Activated gamma-delta T cell (primary cell): ENCODE measurements at places on chromosomes 5 and 9.

DNA sequence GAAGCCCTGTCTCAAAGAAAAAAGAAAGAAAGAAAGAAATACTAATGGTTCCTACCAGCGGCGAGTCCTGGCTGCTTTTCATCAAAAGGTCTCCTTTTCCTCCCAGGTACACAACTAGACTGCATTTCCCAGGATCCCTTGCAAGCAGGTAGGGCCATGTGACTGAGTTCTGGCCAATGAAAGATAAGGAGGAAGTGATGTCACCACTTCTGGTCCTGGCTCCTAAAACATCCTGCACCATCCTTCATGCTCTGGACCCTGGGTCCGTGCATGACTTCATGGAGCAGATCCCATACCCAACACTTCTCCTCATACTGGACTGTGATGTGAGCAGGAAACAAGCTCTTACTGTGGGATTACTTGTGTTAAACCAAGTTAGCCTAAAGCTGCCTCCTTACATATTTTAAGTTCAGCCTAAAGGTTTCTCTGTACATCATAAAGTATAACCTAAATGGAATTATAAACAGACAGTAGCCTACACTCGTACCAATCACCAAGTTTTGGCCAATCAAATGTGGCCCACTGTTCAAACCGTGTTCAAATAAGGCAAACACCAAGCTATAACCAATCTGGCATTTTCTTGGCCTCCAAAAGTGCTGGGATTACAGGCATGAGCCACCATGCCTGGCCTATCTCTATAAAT, 30.2 kb upstream of the FUBP3 start:
- no peak for DNase-seq

DNA sequence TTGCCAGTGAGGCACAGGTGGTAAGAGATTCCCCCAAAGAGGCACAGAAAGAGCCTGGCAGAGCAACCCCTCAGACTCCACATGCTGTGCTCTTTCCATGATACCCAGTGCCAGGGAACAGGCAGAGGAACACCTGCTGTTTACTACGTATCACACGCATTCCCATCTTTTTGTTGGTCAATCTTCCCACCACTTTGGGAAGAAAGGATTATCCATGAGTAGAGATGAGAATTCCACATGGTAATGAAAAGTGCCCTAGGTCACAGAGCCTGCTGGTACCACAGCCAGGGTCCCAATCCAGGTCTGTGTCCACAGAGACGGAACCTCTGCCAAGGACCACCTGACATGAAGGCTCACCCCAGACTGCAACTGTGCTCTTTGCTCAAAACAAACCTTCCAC, 86.6 kb downstream of the LHFPL2 start:
- DNase-seq: no peak

- DNase-seq: no peak
Measured at GRCh38 chr5:150444770-150445169, 4.8 kb downstream of the RPS14 start.

GRCh38 chr5:150787656-150788055, 9.1 kb downstream of the SMIM3 start:
- DNase-seq: no peak

DNA sequence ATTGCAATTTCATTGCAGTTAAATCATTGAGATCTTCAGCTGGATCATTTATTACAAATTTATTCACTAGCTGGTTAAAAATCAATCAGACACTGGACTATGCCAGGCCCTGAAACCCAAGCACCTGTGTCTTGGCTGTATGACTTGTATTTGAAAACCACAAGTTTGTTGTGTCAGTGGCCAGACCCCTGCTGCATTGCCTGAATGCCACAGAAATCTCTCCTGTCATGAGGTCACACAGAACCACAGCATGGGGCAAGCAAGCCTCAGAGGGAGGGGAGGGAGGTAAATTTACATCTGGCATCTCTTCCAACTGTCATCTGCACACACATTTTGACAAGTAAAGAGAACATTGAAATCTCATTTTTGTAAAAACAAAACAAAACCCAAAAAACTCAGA, 90.0 kb downstream of the ARRDC3 start:
- no peak for DNase-seq

GRCh38 chr5:976849-977751, 31.5 kb upstream of the NKD2 start:
- DNase-seq: no peak

DNA sequence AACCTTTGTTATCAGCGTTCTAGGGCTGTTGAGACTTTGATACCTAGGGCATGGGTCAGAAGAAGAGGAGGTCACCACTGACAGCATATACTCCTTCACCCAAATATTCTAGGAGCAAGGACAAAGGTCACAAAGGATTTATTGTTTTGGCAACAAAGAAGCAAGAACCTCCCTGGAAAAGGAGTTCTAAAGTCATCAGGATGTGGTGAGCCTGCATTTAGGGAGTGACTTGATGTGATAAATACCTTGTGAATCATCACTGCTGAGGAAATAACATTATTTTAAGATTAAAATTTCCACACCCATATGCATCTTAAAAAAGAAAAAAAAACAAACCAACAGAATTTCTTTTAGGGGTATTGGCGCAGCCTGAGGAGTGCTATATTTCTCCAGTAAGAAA, 13.9 kb downstream of the IFNA1 start:
- DNase-seq: no peak

- no peak for DNase-seq
Measured at GRCh38 chr5:122221857-122222256, 90.2 kb upstream of the SNCAIP start.

GRCh38 chr9:32703635-32704034, 68.2 kb upstream of the TAF1L start:
- DNase-seq: no peak

GRCh38 chr5:143192191-143192900, 211.1 kb downstream of the NR3C1 start:
- no peak for DNase-seq

GRCh38 chr5:39420482-39421145, 4.2 kb downstream of the DAB2 start:
- no peak for DNase-seq

- DNase-seq: no peak
Measured at GRCh38 chr5:33494466-33494865, 53.7 kb downstream of the TARS1 start.

GRCh38 chr9:105103776-105104175, 140.7 kb upstream of the SLC44A1 start:
- DNase-seq: no peak

DNA sequence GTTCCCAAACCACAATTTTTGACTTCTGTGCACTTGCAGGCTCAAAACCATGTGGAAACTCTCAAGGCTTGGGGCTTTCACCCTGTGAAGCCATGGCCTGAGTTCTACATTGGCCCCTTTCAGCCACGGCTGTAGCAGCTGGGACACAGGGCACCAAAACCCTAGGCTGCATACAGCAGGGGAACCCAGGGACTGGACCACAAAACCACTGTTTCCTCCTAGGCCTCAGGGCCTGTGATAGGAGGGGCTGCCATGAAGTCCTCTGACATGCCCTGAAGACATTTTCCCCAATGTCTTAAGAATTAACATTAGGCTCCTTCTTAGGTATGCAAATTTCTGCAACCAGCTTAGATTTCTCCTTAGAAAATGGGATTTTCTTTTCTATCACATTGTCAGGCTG, 312.1 kb upstream of the TUSC1 start:
- DNase-seq: no peak

DNA sequence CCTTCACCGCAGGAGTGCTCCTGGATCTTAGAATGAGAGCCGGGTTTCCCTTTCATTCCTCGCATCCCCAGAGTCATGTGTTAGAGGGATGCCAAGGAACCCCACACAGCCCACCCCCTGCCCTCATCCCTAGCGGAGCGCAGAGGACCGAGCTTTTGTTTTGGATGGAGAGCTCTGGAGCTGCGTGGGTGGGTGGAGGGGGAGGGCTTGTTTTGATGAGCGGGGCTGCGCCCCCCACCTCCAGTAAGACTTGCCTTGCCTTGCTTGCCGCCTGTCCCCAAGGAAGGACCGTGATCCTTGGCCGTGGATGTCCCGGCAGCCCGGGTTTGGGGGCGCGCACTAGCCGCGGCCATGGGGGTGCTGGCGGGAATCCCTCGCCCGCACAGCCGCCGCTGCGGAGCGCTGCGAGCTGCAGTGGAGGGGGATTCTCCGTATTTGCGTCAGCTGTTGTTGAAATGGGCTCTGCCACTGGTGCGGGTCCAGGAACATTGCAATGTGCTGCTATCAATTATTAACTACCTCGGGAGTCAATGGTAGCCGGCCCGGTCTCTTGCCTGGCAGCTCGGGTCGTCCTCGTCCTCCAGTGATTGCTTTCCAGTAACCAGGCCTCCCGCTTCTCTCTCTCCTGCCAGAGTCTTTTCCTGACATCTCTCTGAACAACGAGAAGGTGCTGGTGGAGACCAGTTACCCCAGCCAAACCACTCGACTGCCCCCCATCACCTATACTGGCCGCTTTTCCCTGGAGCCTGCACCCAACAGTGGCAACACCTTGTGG, 1.0 kb downstream of the EGR1 start:
- no peak for DNase-seq

- no peak for DNase-seq
Measured at GRCh38 chr9:120922404-120923195, 4.0 kb downstream of the TRAF1 start.

DNA sequence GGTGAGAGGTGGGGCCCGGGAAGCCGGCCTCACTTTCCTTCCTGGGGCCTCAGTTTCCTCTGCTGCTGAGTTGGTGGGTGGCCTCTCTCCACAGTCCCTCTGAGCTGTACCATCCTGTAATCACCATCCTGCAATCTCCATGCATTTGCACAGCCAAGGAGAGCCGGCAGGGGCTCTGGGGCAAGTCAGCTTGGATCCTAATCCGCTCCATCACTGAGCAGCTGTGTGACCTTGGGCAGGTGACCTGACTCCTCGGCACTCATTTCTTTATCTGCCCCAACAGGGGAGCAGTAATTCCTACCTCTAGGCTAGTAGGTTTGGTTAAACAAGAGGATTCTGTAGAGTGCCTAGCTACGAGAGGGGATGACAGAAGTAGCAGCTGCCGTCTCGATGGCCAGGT, 88.2 kb upstream of the ZNF618 start:
- no peak for DNase-seq

GRCh38 chr5:149110406-149110805, 30.9 kb upstream of the ABLIM3 start:
- DNase-seq: no peak

GRCh38 chr5:153794327-153794726, 244.4 kb downstream of the FAM114A2 start:
- DNase-seq: no peak

GRCh38 chr5:137598399-137598798, 99.3 kb upstream of the SPOCK1 start:
- no peak for DNase-seq

GRCh38 chr5:1914471-1914870, 31.7 kb upstream of the IRX4 start:
- no peak for DNase-seq

- DNase-seq: no peak
Measured at GRCh38 chr9:91740701-91741100, 209.3 kb downstream of the ROR2 start.

DNA sequence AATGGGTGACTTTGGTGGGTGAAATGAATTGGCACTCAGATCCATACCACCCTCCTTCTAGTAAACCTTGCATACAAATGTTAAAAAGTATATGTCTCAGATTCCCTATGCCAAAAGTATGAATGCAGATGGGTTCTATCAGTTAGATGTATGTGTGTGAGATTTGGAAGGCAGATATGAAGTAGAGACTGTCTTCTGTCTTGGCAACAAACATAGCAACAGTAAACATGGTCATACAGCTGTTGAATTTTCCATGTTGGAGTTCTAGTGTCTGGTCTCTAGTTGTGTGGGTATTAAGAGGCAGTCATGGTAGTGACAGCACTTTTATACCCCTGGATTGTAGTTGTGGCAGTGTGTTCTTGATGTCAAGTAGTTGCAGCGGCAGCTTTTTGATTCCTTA, 125.6 kb upstream of the PITX1 start:
- DNase-seq: no peak

- no peak for DNase-seq
Measured at GRCh38 chr9:114910541-114910940, 19.9 kb downstream of the TNFSF8 start.
